ENCODE measurements at places on chromosomes 6 and 20.

GRCh38 chr6:37714836-37715420 lies 17.2 kb upstream of the MDGA1 start:
- DNase-seq = no peak

DNA sequence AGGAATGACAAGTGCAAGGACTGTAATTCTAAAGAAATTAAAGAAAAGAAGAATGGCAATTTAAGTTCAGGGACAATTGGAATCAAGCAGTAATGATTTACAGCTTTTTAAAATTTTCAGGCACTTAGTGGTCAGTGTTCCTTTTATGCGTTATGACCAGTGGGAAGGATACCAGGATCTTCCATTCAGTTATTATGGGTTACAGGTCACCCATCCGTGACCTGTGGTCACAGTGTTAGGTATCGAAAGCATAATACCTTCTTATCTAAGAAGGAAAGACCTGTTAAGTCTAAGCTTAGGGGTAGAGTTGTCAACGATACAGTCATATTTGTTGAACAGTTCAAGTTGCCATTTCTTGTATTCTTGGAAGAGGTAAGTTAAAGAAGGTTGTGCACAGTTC lies 253.8 kb downstream of the LAMA2 start:
- DNase-seq = no peak

DNA sequence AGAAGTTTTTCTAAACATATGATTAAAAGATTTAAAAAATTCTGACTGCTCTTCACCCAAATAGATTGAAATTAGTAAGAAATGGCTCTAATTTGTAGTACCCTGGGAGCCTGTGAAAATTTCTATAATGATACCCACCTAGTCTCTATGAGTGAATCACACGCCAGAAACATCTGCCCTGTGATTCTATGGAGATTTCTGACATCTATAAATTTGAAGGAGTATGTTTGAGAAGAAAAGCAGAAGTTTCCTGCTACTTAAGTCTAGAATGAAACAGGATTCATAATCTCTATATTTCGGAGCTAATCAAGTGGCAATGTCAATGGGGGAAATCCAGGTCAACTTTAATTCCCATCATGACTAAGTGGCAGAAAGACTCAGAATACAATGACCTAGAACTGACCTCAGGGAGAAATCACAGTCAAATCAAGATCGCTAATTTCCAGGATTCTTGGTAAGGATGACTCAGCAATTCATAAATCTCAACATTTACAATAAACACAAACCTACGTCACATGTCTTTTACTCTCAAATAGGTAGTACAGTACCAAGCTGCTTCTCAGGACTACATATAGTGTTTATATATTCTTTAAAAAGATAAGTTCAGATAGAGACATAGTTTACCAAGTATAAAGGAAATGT lies 186.2 kb upstream of the TNFAIP3 start:
- no peak for DNase-seq

GRCh38 chr6:112225691-112226090 lies 28.7 kb downstream of the LAMA4 start:
- DNase-seq = no peak

GRCh38 chr20:2331901-2332565 lies 36.2 kb downstream of the TGM3 start:
- DNase-seq = no peak

DNA sequence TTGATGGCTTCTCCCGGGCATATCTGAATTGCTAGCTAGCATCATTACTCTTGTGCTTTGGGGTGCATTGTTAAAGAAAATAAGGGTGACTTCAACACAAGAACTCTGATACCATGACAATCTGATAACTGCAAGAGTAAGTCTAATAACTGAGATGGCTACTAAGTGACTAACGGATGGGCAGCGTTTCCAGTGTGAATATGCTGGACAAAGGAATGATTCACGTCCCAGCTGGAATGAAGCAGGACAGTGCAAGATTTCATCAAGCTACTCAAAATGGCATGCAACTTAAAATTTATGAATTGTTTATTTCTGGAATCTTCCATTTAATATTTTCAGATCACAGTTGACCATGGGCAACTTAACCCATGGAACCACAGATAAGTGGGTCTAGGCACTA lies 31.7 kb downstream of the MOXD1 start:
- DNase-seq = peak; percentile 52

DNA sequence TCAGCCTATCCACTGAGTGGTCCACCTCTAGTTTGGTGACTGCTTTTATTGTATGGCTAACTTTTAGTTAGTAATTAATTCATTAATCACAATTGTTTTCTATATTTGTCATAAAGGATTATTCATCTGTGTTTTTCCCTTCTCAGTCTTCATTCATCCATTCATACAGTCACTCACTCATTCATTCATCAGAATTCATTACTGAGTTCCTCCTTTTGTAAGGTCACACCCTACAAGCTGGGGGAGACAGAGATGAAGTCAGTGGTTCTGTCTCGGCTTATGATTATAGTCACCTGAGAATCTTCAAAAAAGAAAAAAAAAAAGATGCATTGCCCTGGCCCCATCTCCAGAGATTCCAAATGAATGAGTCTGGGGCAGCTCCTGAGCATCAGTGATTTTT lies 257.1 kb downstream of the ADGB start:
- DNase-seq = no peak

- no peak for DNase-seq
Observed at GRCh38 chr20:46951405-46951804, 56.8 kb downstream of the EYA2 start.

GRCh38 chr6:75893058-75893775 lies 144.2 kb downstream of the MYO6 start:
- peak; percentile 45 for DNase-seq

DNA sequence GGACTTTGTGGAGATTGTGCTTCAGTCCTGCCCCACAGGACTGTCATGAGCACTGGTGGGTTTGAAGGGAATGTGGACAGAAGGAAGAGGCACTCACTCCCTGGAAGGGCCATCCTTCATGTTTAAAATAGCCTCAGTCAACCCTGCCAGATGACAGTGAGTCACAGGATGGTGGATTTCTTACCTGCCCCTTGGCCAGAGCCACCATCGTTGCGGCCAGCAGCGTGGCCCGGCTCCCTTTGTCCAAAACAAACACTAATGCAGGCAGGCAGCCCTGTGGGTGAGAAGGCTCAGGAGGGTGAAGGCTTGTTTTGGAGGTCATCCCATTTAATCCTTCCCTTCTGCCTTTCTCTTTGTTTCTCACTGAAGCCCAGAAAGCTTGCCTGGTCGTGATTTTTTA lies 422.7 kb downstream of the CD83 start:
- no peak for DNase-seq

- no peak for DNase-seq
Observed at GRCh38 chr6:69487688-69488087, 309.1 kb downstream of the LMBRD1 start.

- no peak for DNase-seq
Observed at GRCh38 chr6:45681860-45682511, 304.3 kb upstream of the SUPT3H start.

GRCh38 chr6:163793011-163793983 lies 378.8 kb downstream of the QKI start:
- peak; percentile 41 for DNase-seq

- no peak for DNase-seq
Observed at GRCh38 chr6:111894951-111895350, 21.7 kb upstream of the FYN start.

DNA sequence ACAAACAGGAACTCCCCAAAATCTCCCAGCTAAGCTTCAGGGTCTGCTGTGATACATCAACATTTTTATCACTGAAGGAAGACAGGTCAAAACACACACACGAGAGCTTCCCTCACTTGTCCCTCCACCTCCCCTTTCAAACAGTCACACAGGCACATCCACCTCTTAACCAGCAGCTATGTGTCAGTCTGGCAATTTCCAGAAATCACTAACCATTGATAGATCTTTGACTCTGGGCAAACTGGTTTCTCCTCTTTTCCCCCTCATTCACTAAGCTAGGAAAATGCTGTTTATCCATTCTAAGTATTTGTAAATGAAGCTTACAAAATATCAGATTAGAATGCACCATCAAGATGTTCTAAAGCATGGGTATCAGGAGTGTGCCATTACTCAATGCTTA lies 87.8 kb downstream of the DCDC2 start:
- DNase-seq = no peak

DNA sequence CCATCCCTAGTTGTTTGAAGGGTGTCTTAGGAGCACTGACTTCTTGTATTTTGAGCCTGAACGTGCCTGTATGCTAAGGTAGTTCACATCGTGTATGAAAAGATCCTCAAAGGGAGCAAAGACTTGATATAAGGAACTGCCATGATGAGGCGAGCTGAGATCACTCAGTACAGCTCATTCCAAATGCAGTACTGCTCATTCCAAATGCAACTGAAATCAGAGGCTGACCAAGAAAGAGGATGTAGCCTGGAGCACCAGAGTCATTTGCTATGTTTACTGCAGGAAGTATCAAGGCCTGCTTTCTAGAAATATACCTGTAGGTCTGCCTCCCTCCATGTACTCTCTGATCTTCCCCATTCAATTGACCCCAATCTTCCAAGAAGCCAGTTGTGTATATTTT lies 832.2 kb downstream of the EYS start:
- DNase-seq = no peak

GRCh38 chr6:30157581-30157980 lies 3.4 kb downstream of the TRIM10 start:
- no peak for DNase-seq

- no peak for DNase-seq
Observed at GRCh38 chr6:41546475-41546865, 289 bp downstream of the FOXP4 start.

- DNase-seq = no peak
Observed at GRCh38 chr6:148021699-148022098, 320.9 kb upstream of the SASH1 start.

DNA sequence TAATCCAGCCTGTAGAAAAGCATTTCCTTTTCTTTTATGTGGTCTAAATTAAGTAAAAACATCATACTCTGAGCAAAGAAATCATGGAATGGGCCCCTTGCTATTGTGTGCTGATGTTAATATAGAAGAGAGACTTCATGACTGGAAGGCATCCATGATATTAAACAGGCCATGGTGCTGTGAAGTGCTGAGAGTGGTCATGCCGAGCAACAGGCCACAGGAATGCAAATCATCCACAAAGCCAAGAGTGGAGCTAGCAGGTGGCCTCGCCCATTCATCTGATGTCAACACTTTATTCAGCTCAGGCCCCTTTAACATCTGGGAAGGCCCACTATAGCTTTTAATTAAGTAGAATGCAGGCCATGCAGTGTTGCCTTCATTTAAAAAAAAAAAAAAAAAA lies 115.2 kb upstream of the HMGCLL1 start:
- peak; percentile 71 for DNase-seq

All from non-pigmented ciliary epithelial cell (primary cell).